Astrocyte (in vitro differentiated cells and primary cell): ENCODE measurements at places on chromosomes 5 and 9.

DNA sequence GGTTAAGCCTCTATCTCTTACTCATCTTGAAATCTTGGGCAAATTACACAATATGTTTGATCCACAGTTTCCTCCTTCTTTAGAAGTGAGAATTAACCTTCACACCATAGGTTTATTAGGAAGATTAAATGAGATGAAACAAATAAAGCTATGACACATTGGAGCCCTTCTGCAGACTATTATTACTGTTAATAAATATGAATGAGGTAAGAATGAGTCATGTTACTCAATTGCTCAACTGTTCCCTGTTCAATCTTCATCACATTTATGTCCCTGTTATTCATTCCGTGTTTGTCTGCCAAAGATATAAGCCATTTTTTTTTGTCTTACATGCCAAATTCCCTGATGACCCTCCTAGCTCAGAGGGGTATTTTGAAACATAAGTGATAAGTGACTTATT is 52.1 kb upstream of the PAPPA start:
- DNase-seq, result peak; percentile 77

GRCh38 chr5:174608631-174609097 is 115.7 kb upstream of the MSX2 start:
- DNase-seq, result peak; percentile 52

DNA sequence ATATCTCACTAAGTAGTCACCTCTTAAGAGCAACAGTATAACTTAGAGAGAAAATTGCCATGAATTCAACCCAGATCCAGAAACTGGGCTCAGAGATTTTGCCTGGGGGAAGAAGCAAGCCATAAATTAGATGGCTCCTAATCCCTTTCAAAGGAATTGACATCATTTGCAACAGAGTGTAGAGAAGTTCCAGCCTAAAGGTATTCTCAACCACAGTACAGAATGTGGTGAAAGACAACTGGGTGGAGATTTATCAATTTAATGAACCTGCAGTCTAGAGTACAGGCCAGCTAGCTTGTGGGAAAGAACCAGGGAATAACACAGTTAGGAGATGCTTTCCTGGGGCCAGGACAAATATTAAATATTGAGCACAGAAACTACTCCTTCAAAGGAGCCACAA is 39.6 kb downstream of the CDKL3 start:
- no peak for DNase-seq

- no peak for DNase-seq
Observed at GRCh38 chr9:69020301-69021145, 6.6 kb upstream of the PRKACG start.

DNA sequence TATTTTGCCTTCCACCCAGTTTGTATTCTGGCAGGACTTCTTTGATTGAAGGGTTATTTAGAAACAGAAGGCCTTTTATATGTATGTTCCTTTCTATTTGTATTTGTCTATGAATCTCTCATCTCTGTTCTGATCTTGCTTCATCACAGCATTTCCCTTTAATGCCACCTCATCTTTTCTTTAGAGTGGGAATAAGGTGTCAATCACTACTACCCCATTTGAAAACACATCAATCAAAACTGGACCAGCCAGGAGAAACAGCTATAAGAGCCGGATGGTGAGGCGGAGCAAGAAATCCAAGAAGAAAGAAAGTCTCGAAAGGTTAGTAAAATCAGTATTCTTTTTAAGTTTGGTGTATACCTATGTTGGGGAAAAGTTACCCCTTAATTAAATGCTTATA is 36.3 kb downstream of the CD180 start:
- no peak for DNase-seq

DNA sequence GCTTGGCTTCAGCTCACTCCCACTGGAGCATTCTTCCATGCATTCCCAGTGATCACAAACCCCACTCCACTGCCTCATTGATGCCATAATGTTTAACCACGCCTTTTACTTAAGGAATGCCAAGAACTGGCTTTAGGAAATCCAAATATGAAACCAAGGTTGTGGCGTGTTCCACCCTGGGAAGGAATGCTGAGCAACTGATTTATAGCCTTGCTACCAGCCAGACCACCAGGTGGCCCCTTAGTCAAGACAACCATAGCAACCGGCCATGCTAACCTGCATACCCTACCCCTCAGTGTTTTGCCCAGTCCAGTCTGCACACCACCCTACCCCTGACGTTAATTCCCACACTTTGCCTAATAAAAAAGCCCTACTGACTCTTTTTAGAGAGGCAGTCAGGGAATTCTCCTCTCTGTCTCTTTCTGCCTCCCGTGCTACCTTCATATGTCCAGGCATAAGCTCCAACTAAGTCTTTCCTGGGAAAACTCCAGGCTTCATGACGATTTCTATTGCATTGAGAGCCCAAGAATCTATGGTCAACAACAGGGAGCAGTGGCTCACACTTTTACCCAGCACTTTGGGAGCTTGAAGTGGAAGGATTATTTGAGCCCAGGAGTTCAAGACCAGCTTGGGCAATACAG is 27.0 kb upstream of the PRRC2B start:
- peak; percentile 80 for DNase-seq

- DNase-seq, result no peak
Observed at GRCh38 chr9:121610638-121610953, 40.8 kb upstream of the DAB2IP start.

- peak; percentile 89 for DNase-seq
Observed at GRCh38 chr5:111774525-111774924, 17.5 kb upstream of the NREP start.

DNA sequence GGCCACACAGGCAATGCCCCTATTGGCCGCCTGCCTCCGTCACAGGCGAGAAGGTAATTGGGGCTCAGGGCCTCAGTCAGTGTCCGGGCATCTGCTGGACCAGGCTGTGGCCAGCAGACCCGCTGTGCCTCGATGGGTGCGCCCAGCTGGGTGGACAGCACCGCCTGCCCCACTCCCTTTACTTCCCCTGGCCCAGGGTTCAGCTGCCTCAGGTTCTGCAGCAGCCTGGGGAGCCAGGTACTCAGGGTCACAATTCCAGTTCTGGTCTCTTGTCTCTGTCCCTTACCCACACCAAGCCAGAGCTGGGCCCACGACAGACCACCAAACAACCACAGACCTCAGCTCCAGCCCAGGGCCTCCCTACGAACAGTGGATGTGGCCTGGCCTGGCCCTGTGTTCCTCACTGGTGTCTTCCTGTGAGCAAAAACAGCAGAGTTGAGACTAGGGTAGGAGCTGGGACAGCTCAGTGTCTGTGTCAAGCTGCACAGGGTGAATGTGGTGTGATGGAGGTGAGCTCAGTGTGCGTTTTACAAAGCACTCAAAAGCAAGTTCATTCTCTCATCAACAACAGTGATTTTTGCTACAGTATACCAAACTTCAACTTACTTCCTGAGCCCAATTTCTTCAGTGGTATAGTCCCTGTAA is 33.4 kb upstream of the SUSD3 start:
- no peak for DNase-seq

- no peak for DNase-seq
Observed at GRCh38 chr5:79086116-79086515, 16.5 kb downstream of the BHMT2 start.

- DNase-seq, result peak; percentile 2
Observed at GRCh38 chr5:98880598-98880997, 48.2 kb downstream of the CHD1 start.

DNA sequence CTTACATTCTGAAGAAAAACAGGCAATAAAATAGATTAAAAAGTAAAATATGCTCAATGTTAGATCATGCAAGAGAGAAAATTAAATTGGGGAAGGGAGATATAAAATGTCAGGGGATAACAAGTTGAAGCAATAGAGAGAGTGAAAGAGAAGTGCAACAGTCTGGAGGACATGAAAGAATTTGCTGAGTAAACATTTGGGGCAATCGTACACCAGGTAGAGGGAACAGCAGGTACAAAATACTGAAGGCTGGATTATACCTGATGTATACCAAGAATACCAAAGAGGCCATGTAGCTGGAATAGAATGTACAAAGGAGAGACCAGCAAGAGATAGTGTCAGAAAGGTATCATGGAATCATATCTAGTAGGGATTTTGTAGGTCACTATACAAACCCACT is 300.8 kb downstream of the DNAH5 start:
- no peak for DNase-seq

DNA sequence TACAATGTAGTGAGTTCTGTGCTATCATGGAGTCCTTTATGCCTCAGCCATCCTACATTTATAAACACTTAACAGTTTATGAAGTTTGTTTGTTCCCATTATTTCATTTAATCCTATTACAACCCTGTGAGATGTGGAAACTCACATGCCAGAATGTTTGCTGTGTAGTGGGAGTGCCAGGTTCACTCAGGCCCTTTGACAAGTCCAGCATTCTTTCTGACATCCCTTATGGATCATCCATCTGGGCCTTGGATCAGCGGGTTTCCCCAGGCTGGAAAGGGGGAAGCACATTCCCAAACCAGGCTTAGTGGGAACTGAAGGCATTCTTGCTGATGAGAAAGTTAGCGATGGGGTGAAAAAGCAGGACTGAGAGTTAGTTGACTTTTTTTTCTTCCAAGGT is 128.1 kb upstream of the OTULINL start:
- DNase-seq, result peak; percentile 34

- DNase-seq, result peak; percentile 34
Observed at GRCh38 chr5:128537221-128537999, 635 bp downstream of the FBN2 start.

DNA sequence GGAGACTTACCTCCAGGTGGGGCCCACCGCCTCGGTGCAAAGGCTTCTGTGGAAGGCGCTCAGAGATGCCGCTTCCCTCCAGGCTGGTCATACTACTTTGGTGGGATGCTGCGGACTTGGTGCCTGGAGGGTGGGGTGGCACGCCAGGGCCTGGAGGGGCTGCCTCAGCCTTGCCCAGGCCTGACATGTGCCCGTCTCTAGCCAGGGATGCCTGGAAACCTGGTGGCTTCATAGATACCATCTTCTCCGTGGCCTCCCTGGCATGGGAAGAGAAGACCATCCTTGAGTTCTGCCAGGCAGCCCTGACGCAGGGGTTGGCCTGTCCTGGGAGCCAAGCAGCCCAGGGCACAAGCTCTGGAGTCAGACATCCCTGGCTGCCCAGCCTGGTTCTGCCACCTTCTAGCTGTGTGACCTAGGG is 28.3 kb downstream of the ORM2 start:
- DNase-seq, result no peak

GRCh38 chr9:132627106-132627505 is 42.7 kb downstream of the DDX31 start:
- no peak for DNase-seq

DNA sequence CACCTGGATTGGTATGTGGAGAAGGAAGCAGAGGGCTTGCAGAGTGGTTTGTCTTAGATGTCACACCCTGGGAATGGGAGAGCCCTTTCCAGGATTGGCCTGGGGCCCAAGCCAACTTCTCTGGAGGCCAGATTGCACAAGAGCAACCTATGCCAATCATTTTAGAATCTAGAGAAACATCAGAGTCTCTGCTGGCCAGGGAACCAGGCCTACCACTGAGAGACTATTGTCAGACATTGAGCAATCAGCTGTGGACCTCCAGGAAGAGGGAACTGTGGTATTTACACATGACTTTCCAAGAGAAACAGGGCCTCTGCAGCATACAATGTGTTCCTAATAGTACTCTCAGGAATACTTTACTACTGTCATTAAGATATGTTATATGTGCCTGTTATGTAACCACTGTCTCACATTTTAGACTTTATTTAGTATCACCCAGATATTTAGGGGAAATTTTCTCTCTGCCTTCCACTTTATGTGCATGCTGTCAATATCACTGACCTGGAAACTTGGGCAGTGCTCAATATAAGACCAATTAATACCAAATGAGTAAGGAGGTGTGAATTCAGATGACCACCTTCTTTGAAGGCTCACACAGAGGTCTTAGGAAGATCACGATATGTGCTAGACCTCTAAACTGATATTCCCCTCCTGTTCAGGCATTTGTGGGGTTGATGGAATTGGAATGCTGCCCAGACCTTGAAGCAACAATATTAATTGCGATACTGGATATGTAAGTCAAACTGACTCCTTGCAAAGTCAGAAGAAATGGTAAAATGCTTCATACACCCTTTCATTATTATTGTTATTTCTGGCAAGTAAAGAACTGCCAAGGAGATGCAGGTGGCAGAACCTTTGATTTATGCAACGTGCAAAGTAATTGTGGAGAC is 20.5 kb upstream of the CCL28 start:
- DNase-seq, result peak; percentile 90

GRCh38 chr9:128251732-128252100 is 24.1 kb downstream of the GOLGA2 start:
- no peak for DNase-seq

DNA sequence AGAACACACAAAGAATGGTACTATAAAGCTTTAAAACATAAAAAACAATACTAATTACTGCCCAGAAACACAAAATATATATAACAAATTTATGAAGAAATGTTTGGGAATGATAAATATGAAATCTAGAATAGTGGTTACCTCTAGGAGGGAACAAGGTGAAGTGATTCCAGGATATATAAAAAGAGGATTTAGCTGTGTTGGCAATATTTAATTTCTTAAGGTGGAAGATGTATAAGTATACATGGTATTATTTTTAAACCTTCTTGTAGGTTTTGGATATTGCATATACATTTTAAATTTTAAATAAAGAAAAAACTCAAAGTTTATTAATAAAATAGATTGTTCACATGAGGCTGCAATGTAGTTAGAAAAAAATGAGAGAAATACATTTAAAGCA is 112.7 kb upstream of the ZNF618 start:
- DNase-seq, result no peak

- no peak for DNase-seq
Observed at GRCh38 chr5:82031220-82032119, 59.6 kb downstream of the ATG10 start.

- no peak for DNase-seq
Observed at GRCh38 chr5:153223376-153223775, 267.1 kb upstream of the GRIA1 start.

- no peak for DNase-seq
Observed at GRCh38 chr5:95332158-95332557, 47.3 kb upstream of the MCTP1 start.

DNA sequence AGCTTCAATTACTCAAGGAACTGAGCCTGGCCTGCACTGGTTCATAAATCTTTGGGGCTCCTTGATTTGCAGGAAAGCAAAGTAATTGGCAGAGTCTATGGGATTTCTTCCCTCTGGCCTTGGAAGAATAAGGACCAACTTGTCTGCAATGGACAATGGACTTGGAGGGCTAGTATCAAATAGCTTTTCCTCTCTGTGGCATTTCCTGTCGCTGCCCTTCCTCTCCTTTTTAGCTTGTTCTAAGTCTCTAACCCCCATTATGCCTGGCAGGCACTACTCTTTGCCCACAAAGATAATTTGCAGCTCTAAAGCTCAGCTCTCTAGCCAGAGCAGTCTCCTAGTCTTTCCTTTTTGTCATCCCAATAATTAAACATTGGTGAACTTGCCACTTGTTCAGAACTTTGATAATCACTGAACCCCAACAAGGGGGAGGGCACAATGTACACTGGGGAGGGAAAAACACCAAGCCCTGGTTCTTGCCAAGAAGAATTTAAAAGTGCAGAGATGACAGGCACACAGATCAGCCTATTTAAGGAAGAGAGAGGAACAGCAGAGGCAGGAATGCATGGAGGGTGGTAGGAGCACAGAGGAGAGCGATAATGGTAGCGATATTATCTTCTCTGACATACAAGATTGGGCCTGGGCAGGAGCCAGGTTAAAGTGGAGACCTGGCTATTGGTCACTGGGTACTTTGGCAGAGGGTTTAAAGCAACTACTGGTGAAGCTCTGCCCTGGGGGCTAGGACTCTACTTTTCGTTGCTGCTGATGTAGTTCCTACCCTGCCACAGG is 38.5 kb downstream of the FAM219A start:
- DNase-seq, result no peak

- DNase-seq, result peak; percentile 65
Observed at GRCh38 chr9:75889977-75890471, 449 bp upstream of the PCSK5 start.

- DNase-seq, result peak; percentile 56
Observed at GRCh38 chr9:104869811-104870210, 58.1 kb downstream of the ABCA1 start.

GRCh38 chr5:92560698-92561401 is 1020.2 kb downstream of the NR2F1-AS1 start:
- peak; percentile 91 for DNase-seq
